ENCODE measurements at places on chromosomes 1 and 21.
A peak's percentile ranks its signal among the peaks of the same experiment; 100 is the strongest.

GRCh38 chr1:151881479-151881878 is 27.8 kb downstream of the THEM4 start:
- DNase-seq = no peak

GRCh38 chr1:188669728-188670382 is 1807.8 kb downstream of the BRINP3 start:
- peak; percentile 89 for DNase-seq

- no peak for DNase-seq
Observed at GRCh38 chr1:3678361-3679097, 26.2 kb downstream of the TP73 start.

DNA sequence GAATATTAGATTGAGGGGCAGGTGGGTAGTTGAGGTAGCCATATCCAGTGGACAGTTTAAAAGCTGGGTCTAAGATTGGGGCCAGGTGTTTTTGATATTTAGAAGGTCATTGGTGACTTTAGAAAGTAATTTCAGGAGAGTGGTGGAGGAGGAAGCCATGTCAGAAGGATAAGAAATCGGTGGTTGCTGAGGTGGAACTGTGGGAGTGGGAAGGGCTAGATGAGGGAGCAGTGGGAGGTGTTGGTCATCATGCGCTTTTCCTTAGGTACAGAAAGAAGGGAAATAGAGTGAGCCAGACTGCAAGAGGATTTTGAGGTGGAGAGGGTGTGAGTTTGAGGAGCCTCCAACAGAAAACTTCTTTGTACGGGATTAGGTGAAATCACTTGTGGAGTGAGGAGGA is 7.2 kb downstream of the MTR start:
- no peak for DNase-seq

- DNase-seq = no peak
Observed at GRCh38 chr1:169610108-169610507, 19.8 kb downstream of the SELP start.

- no peak for DNase-seq
Observed at GRCh38 chr1:91527781-91528180, 27.1 kb downstream of the CDC7 start.

DNA sequence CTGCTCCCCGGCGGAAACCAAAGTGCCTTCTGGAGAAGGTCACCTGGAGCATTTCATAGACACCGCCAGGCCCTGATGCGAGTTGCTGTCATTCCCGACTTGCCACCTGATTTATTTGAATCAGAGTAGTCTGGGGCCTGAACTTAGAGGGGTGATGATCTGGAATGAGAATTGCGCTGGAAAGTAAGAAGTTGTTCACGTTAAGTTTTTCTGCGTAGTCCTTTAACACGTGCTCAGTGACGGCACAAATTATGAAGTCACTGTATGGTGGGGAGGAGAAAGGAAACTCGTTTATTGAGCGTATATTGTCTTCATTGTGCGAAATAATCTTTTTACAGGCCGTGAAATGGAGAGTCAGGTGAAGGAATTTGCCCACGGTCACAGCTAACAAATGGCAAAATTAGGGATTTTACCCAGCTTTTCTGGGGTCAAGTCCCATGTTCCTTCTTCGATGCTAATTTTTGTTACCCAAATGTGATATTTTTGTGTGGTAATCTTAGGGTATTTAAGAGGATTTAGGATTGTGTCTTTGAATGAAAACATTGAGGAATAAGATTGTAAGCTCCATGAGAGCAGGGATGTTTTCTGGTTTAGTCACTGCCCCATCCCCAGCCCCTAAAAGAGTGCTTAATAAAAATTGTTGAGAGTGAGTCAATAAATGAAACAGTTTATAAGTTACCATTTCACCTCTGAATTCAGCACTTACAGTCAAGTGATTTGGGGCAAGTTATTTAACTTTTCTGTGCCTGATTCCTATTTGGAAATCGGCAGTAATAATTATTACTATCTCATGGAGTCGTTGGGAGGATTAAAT is 46.4 kb upstream of the NBL1 start:
- no peak for DNase-seq

DNA sequence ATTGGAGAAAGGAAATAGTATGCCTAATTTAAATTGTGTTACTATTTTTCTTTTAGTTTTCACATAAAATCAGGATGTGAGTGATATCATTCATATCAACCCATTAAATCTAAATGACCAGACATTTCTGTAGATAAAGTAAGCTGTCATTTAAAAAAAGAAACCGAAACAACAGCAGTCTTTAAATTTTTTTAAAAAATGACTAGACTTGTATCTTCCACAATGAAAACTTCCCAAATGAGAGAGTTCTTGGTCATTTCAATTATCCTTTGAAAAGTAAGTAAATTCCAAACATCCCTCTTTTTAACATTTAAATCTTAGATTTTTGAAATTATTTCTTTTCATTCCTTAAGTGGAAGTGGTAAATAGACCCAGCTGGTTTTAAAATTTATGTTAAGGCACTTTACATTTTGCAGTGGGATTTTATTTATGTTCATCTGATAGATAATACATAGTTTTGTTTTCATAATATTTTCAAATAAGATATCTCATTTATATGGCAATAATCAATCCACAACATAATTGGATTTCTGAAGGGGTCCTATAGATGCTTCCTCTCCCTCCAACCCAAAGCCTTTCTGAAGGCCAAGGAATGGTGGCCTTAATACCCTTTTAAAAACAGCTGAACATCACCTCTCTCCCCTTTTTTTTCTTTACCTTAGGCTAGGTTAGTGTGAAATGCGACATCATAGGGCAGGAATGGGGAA is 3.1 kb downstream of the FOXD3 start:
- no peak for DNase-seq

GRCh38 chr21:43854773-43855633 is 10.0 kb upstream of the AGPAT3 start:
- no peak for DNase-seq

- no peak for DNase-seq
Observed at GRCh38 chr1:3259020-3259419, 190.0 kb downstream of the PRDM16 start.

DNA sequence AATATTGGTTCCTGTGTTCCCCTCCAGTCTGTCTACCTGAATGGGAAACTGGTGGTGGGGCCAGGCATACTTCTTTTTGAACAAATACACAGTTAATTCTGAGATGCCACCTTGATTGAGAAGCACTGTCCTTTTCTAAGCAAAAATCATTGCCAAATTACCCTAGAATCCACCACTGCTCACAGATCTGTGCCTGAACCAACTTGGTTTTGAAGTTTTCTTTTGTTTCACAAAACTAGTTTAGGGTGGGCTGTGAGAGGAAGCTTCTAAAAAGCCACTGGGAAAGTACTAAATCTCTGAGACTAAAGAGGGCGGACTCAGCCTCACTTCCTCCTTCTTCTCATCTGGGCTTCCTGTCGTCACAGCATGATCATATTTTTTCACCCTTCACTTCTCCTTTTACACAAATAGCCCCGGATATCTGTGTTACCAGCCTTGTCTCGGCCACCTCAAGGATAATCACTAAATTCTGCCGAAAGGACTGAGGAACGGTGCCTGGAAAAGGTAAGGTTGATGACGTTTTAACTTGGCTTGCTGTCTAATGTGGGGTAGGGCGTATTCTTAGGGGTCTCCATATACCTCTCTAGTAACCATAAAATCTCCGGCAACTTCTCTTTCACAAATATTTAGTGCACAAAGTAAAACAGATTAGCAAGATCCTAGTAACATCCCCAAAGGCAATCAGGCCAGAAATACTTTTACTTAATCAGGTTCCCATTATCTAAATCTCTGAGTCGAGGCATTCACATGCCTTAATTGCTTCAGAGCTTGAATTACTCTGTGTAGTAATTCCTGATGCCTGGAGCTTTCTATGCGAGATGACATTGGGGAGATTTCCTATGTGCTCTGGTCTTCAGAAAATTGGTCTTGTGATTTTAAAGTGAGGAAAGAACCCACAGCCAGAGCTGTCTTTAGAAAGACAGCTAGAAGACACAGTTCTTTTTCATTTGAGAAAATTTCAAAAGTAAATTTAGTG is at the start of gene CD53:
TSS of gene CD53 (plus strand) at position 404 of the 976 bp plus-strand sequence. CDS start 18,261 bp downstream, outside the sequence.
- DNase-seq = no peak

GRCh38 chr21:40754466-40754865 is 92.5 kb downstream of the DSCAM start:
- no peak for DNase-seq

- no peak for DNase-seq
Observed at GRCh38 chr21:45335151-45335760, 47.6 kb upstream of the POFUT2 start.

DNA sequence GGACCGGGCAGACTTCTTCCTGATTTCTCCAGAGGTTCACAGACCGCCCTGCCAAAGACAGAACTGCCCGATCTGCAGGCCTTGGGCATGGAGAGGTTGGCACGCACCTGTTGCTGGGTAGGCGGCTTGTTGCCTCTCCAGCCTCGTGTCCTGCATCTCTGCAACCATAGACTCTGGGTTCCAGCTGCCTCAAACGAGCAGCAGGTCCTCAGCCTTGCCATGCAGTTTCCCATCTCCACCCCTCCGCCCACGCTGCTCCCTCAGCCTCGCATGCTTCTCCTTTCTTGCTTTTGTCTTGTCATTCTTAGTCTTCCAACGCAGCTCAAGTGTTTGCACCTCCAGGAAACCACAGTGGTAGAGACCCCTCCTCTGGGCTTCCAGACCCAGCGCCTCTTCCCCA is 126.2 kb downstream of the LACTBL1 start:
- DNase-seq = no peak

DNA sequence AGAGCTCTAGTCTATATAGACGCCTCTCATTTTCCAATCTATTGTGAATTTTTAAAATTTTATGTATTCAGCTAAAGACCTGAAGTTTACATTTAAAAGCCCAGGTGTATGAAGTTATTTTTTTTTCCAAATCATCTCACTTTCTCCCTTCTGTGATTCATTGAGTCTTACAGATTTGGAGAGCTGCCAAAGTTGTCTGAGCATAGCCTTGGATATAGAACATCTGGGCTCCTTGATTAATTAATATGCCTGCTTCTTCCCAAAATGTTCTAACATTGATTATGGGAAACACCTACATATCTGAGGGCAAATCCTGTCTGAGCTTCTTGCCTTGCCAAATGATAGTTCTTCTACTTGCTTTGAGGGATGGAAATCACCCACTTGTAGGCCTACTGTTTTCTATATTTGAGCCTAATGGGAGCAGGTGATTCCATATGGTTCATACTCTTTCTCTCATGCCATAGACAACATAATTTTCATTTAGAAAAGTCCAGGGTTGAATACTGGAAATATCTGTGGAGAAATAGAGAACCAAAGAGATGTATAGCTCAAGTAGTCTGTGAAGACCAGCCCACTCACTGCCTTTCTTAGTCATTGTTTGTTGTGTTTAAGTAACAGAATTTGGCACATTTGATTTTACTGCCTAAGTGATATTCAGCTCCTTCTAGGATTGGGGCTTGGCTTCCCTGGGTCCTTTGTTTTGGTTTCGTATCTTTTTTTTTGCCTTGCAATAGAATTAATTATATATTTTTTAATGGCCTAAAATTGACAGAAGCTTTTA is 46.2 kb downstream of the MACF1 start:
- peak; percentile 60 for DNase-seq

DNA sequence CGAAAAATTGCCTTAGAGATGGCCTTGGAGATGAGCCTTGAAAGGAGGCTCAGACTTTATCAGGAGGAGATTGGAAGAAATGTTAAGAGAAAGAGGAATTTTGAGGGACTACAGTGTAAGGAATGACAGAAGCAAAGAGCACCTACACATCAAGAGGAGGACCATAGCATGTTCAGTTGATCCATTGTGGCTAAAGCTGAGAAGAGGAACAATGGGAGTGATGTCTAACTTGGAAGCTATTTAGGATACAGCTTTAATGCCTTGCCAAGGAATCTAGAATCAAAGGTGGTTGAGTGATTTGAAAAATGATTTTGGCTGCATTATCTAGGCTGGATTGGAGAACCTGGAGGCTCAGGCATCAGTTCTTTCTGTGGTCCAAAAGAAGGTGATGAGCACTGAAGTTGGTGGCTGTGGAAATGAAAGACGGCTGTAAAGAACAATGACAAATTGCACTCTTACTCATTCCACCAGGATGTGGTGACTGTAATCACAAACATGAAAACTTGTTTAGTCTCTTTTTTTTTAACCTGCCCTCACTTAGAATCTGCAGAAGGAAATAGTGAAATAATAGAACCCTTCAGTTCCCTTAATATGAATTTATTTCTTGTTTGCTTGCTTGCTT is 11.3 kb downstream of the FAM20B start:
- no peak for DNase-seq

- no peak for DNase-seq
Observed at GRCh38 chr1:36411674-36412648, 14.3 kb upstream of the LSM10 start.

DNA sequence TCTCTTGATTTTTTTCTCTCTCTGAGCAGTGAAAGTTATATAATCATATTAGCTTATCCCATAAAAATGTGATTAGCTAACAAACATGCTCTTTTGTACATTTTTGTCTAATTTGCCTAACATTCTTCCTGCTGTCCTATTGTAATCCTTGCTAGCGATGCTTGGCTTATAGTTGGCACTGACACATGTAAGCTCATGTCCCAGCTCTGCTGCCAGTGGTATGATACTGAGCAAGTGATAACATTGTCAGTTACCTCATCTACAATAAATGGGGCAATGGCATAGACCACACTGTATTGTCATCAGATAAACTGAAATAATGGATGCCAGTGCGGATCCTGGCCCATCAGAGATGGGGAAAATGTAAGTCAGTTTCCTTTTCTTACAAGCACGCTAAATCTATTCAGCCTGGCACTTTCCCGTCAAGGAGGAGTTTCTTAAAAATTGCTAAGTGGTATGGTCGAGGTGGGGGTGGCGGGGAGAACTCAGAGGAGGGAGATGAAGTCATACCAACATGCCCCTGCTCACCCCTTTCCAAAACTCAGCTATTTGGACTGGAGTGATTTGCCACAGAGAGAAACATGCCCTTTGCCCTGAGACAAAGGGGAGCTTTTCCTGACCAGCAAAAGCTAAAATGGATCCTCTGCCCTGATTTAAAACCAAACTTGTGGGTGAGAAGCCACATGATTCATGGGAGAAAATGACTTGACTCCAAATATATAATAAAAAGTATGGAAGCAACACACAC is 1.3 kb downstream of the FYB2 start:
- no peak for DNase-seq

DNA sequence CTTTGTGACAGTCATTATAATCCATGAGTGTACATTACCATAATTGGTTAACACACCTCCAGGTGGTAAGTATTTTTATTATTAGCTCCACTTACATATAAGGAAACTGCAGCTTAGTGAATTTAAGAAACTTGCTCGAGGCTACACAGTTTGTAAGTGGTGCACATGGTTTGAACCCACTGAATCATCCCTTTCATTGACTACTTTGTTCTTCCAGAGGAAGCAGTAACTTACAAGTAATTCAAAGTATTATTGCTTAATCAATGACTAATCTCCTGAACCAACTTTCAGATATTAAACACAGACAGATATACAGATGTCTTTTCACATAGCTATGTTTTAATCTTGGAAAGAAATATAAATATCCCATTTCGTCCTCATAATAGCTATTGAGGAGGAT is 18.7 kb upstream of the CLDN8 start:
- DNase-seq = no peak

GRCh38 chr21:30227633-30228404 is 11.9 kb upstream of the CLDN8 start:
- DNase-seq = peak; percentile 85

GRCh38 chr1:18532390-18533170 is 51.9 kb downstream of the KLHDC7A start:
- DNase-seq = no peak

- no peak for DNase-seq
Observed at GRCh38 chr1:210571356-210572284, 242.9 kb downstream of the HHAT start.

GRCh38 chr1:21149855-21150432 is 26.8 kb downstream of the EIF4G3 start:
- DNase-seq = no peak

- DNase-seq = no peak
Observed at GRCh38 chr1:7621334-7622219, 149.5 kb upstream of the VAMP3 start.

Measured in NCI-H446 (cell line).